ENCODE measurements at places on chromosomes 5 and 9.

DNA sequence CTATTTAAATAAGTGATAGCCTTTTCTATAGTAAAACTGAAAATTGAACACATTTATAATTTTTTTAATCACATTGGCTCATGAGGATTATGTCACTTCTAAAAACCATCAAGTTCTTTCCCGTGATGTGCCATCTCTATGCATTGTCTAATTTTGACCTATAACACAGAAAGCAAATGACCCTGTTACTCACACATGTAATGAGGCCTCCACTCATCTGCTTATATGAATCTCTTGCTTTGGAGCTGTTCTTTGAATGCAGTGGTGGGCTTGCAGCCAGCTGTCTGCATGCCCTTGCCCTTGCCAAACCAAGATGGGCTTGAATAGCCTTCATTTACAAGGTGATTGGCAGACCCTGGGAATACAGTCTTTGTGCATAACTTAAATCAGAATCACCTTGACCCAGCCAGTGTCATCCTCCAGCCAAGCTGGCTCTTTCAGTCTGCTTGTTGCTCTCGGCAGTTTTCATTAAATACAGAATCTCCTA, 163.2 kb downstream of the TRIO start:
- no peak for DNase-seq

DNA sequence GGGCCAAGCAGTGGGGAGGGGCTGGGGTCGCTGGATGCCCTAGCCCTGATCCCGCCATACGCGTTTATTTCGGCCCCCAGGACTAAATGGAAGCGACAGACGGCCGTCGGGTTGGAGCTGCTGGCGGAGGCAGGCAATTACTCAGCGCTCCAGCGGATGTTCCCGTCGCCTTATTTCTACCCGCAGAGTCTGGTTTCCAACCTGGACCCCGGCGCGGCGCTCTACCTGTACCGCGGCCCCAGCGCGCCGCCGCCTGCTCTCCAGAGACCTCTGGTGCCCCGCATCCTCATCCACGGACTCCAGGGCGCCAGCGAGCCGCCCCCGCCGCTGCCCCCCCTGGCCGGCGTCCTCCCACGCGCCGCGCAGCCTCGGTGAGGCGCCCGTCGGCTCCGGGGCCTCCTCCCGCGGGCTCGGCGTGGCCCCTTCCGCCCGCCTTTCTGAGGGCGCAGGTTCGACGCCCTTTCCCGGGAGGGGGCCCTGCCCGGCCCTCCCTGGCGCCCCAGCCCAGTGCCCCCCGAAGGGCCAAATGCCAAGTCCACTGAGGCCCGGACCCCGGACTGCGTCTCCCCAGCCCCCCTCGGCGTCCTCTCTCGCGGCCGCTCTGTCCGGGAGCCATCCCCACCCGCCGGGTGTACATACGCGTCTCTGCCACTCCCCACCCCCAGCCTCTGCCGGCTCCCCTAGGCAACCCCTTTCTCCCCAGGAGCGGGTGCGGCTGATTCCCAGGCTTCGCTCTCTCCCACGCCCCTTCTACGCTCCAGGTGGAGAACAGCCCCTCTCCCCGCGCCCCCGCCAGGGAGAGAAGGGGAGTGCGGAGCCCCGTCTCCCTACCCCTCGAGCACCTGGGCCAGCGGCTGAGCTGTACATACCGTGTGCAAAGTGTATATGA, 7.0 kb downstream of the BARHL1 start:
- no peak for DNase-seq

GRCh38 chr5:180960209-180960608, 28.4 kb upstream of the BTNL3 start:
- DNase-seq: no peak

GRCh38 chr5:92641031-92641962, 939.7 kb downstream of the NR2F1-AS1 start:
- DNase-seq: no peak

GRCh38 chr9:3810231-3810630, 284.4 kb upstream of the RFX3 start:
- DNase-seq: no peak

- DNase-seq: no peak
Observed at GRCh38 chr9:5633243-5633642, 4.3 kb downstream of the RIC1 start.

DNA sequence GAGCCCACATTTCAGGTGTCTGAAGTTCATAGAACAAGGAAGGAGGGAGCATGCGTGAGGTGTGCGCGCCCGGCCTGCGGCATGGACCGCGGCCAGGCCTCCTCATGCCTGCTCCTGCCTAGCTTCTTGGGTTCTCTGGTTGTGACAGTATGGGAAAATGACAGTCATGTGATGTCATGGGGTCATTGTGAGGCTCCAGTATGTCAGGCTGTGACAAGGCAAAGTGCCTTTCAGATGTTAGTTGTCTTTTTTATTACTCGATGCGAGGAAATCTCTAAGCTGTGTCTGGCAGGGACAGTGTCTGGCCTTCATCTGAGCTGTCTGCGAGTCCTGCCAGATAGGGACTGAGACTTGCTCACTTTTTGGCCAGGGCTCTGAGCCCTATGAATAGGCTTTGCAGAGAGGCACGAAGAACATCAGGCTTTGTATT, 13.3 kb downstream of the UCK1 start:
- no peak for DNase-seq

GRCh38 chr5:68374796-68375518, 159.4 kb downstream of the PIK3R1 start:
- no peak for DNase-seq

DNA sequence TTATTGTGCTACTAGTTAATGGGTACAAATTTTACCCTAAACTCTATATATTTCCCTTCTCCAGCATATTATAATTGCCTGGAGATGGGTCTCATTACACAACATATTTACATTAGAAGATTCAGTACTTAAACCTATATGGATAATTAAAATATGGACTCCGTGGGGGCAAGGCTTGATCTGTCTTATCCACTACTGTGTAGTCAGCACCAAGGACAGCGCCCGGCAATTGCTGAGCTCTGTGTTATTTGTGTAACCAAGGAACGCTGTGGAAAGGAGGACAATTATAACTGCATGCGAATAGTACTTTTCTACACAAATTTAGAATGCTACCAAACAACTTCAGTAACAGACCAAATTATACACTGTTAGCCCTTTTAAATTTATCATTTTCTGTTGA, 77.7 kb downstream of the DNAH5 start:
- DNase-seq: no peak

- no peak for DNase-seq
Observed at GRCh38 chr5:133830281-133830680, 138.1 kb downstream of the C5orf15 start.

DNA sequence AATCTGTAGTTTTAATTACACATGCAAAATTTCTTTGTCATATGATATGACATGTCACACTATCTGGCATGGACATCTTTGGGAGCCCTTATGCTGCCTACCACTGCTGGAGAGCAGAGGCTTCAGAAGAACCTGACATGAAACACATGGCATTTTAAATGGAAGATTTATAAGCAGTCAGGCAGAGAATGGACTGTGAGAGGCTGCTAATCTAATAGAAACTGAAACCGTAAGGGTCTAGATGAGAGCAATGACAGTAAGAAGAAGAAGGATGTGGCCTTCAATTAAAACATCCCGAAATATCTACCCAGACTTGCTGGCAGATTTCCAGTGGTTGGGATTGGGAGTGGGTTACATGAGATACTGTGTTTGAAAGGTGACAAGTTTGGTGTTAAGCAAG, 149.8 kb downstream of the MACIR start:
- no peak for DNase-seq

- DNase-seq: no peak
Observed at GRCh38 chr5:136506131-136506530, 140.8 kb upstream of the TRPC7 start.

DNA sequence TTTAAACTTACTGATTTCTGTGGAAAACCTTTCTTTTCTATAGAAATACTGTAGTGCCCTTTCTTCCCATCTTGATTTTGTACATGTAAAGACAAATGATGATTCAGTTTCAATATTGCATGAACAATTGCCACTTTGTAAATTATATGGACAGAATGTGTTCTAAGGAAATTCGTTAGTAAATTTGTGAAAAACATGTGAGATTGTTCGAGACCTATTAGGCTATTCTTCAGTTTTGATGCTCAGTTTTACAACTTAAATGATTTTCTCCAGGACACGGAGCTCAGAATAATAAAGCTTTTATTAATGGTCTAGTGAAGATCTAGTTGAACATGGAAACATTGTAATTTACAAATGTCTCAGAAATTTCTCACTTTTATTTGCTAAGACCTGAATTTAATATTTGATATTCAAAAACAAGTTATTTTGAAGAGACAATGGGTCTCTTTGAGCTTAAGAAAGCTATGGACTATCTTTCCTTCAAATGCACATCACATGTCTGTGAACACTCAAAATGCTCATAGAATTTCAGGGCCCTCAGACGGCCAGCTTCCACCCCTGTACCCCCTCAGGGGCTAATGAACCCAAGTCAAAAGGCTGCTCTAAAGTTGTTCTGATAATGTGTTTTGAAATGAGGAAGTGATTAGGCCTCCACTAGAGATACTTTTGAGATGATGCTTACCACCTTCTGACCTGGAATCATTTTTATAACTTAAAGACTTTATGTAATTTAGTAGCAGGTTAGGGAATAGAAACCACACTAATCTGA, 54.1 kb upstream of the FSD1L start:
- no peak for DNase-seq

- no peak for DNase-seq
Observed at GRCh38 chr9:133769511-133770075, 31.4 kb upstream of the SARDH start.

GRCh38 chr5:109146591-109146990, 263.2 kb downstream of the PJA2 start:
- no peak for DNase-seq

DNA sequence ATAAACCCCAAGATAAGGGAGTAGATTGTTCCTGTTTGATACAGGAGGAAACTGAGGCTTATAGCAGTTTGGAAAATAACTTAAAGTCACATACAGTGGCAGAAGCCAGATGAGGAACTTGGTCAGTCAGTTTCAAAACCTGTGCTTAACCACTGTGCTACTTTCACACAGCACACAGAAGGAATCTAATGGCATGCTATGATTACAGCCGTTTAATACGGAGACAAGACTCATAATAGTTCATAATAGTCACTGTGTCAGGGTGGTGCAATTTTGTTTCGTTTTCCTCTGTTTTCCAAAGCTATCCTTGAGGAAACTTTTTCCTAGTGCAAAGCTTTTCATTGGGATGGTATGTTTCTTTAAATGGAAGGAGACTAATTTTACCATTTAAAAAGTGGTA, 112.3 kb downstream of the GCNT1 start:
- no peak for DNase-seq

DNA sequence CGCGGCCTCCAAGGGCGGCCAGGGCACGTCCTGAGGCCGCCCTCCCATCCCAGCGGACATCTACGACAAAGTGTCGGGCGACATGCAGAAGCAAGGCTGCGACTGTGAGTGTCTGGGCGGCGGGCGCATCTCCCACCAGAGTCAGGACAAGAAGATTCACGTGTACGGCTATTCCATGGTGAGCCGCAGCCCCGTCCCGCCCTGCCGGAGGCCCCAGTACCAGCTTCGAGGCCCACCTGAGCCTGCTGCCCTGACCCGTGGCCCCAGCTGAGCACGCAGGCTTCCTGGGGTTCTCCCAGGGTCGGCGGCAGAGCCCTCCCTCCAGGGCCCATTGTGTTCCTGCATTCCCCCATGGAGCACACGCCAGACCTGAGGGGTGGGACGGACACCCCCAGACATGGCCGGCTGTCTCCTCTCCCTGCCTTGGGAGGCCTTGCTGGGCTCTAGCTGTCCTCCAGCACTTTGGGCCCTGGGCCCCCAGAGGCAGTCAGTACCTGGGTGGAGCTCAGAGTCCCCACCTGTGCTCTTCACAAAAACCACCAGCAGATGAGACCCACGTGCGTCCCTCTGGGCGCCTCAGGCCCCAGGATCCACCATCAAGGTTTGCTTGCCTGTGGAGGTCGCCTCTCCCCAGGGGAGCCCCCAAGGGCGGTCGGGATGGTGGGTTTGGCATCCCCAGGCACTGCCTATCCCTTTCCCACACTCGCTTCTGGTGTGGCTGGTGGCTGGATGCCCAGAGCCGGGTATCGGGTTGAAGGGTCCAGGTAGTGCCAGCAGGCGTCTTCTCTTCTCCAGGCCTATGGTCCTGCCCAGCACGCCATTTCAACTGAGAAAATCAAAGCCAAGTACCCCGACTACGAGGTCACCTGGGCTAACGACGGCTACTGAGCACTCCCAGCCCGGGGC, 1.0 kb downstream of the PHPT1 start:
- DNase-seq: no peak

GRCh38 chr9:101027733-101028345, 688 bp upstream of the PLPPR1 start:
- DNase-seq: no peak

DNA sequence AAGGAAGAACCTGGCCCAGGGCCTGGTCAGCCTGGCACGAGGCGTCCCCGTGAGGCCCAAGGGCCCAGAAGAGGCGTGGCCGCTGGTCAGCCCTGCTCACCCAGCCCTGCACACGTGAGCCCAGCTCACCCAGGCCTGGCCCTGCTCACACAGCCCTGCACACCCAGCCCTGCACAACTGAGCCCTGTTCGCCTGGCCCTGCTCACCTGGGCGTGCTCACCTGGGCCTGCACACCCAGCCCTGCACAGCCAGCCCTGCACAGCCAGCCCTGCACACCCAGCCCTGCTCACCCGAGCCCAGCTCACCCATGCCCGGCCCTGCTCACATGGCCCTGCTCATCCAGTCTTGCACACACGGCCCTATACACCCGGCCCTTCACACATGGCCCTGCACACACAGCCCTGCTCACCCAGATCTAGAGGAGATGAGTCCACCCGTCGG, 2.1 kb downstream of the ZDHHC11 start:
- no peak for DNase-seq

GRCh38 chr5:27217155-27217956, 179.0 kb upstream of the CDH9 start:
- DNase-seq: no peak

GRCh38 chr5:82820961-82821845, 256.0 kb downstream of the TMEM167A start:
- no peak for DNase-seq

DNA sequence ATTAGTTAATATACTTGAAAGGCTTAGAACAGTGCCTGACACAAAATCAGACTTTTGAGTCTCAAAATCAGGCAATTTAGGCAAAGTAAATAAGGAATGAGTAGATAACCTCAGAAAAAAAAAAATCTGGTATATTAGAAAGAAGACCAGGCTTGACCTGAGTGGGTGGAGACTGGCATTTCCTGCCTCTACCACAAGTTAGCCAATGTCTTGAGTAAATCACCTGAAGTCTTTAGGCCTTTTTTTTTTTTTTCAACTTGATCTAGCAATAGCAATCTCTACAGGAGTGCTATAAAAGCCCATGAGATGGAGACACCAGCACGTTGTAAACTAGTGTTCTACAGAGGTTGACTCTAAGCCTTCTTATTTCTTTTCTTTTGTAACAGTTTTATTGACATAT, 104.2 kb upstream of the RASEF start:
- DNase-seq: no peak
